AG08395 (cell line): ENCODE measurements at places on chromosomes 16 and 17.

DNA sequence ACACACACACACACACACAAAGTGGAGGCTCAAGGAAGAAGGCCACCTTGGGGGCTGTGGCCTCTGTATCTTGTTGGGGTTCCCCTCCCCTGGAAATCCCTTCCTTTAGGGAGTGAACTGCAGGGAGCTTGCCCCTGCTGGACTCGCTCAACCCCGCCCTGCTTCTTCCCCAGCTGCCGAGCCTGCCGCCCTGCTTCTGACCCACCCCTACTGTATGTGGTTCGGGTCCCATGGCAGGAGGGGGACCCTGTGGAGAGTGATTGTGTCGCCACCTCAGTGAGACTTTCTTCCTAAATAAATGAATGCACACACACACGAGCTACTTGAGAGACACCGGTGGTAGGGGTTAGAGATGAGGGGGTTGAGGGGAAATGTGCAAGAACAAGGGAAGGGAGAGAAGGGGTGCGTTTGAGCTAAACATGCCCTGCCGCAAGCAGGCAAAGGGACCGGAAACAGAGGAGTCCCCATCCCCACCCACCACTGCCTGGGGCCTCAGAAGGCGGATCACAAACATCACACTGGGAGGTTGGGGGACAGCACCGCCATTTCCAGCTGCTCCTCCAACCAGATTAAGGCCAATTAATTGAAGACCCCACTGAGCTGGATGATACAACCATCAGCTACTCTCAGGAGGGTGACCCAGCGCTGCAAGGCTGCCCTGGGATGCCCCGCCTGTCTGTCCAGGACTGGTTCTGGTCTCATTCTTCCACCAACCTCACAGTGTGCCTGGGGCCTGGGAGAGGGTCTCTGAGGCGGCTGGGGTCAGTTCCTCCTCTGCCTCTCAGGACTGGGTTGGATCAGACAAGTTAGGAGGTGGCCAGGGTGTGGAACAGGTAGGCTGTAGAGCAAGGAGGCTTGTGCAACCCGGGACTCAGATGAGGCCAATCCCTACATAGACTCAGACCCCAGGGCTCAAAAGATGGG, 98.9 kb downstream of the SDK2 start:
- no peak for DNase-seq

- no peak for DNase-seq
These were observed 88.7 kb downstream of the BMERB1 start for GRCh38 chr16:15523092-15523541.

GRCh38 chr17:13194887-13195286, 177.1 kb upstream of the ELAC2 start:
- no peak for DNase-seq

GRCh38 chr16:84785843-84786581, 33.8 kb upstream of the CRISPLD2 start:
- DNase-seq = peak; percentile 10

GRCh38 chr17:48738803-48739526, 10.4 kb upstream of the HOXB13 start:
- DNase-seq = no peak

- no peak for DNase-seq
These were observed 76.0 kb downstream of the CREBBP start for GRCh38 chr16:3804426-3805016.

GRCh38 chr16:23826528-23827045, 9.2 kb upstream of the PRKCB start:
- DNase-seq = no peak

GRCh38 chr16:82092711-82093110, 57.7 kb downstream of the HSD17B2 start:
- DNase-seq = peak; percentile 40

- DNase-seq = no peak
These were observed 2.6 kb downstream of the EXOC3L1 start for GRCh38 chr16:67187175-67187890.

DNA sequence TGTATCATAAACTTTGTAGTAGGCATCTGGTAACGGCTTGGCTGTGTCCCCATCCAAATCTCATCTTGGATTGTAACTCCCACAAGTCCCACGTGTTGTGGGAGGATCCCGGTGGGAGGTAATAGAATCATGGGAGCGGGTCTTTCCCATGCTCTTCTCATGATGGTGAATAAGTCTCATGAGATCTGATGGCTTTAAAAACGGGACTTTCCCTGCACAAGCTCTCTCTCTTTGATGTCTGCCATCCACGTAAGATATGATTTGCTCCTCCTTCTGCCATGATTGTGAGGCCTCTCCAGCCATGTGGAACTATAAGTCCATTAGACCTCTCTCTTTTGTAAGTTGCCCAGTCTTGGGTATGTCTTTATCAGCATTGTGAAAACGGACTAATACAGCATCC, 248.7 kb downstream of the SNX29 start:
- DNase-seq = no peak

DNA sequence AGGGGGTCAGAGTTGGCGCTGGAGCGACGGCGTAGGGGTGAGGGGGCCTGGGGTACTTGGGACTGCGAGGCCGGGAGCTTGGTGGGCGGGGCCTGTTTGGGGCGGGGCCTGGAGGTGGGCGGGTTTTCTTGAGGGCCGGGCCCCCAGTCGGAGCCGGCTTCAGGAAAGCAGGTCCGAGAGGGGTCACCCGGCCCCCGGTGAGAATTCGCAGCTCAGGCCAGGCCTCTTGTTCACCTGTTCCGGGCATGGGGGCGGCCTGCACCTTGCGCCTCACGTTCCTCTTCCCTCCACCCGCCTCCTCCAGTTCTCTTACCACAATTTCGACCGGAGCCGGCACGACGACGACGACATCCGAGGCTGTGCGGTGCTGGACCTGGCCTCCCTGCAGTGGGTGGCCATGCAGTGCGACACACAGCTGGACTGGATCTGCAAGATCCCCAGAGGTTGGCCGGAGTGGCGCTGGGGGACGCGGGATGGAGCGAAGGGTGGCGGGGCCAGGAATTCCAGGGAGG, 52.5 kb downstream of the MRC2 start:
- DNase-seq = no peak

DNA sequence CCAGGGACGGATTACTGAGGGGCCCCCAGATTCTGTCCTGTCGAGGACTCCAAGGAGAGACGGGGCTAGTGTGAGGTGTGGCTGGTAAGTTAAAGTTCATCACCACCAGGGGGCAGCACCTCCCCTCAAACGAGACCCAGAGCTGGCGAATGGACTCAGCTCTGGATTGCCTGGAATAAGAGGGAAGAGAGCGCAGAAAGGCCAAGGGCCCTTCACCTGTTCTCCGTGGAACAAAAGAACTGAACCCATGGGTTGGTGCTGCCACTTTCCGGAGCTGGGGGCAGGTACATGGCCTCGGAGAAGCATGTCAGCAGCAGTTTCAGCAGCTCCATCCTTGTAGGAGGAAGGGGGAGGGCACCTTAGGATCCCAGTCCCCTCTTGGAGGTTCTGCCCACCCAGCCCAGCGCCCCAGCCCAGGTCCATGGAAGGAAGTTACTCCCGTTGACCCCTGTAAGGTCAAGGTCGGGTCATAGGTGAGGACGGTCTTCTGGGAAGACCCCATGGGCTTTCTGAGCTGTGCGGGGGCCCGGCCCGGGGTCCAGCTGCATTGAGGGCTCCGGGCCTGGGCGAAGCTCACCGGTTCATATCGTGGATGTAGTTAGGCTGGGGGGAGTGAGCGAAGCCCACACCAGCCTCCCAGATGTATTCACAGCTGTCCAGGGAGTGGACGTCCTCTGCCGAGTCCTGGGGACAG, 10.8 kb downstream of the HID1 start:
- DNase-seq = peak; percentile 94

- peak; percentile 57 for DNase-seq
These were observed 96.4 kb upstream of the SHISA6 start for GRCh38 chr17:11144358-11145233.

DNA sequence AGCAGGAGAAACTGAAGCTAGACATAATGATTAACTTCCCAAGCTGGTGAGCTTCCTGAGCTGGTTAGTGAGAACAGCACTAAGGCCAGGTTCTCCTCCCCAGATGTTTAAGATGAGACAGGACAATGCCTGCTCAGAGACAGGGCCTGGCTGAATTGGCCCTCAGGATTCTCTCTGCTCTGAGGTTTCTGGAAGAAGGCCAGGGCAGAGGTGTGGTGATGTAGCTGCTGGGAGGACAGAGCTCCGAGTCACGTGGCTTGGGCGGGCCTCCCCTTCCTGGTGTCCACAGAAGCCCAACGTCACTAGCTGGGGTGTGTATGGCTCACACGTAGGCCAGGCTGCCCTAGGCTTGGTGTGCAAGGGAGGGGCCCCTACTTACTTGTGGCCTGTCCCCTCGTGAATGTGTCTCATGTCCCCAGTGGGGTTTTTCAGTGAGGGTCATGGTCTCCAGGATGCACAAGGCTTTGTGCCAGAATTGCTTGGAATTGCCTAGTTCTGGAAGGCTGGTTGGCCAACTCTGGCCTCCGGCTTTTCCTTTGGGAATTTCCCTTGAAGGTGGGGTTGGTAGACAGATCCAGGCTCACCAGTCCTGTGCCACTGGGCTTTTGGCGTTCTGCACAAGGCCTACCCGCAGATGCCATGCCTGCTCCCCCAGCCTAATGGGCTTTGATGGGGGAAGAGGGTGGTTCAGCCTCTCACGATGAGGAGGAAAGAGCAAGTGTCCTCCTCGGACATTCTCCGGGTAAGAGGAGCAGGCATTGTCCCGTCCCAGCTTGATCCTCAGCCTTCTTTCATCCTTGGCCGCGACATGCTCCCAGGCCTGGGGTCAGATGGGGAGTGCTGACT, 3.4 kb downstream of the NOD2 start:
- peak; percentile 85 for DNase-seq

GRCh38 chr16:5653041-5653440, 555.4 kb upstream of the EEF2KMT start:
- no peak for DNase-seq

DNA sequence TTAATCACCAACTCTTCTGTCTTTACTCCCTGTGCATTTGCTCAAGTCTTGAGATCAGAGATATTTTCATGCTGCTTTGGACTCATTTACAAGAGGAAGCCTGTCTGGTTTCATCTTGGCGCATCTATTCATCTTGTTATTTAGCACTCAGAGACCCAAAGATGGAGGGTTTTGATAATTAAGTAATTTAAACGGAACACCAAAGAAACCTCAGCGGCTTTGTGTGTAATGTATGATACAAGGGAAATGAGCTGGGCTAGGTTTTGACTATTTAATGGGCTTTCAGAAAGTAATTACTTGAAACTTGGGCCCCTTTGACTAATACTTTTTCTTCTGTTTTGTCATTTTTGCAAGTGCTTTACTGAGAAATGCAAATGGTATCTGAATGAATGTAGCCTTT, 66.2 kb upstream of the CACNG3 start:
- no peak for DNase-seq

DNA sequence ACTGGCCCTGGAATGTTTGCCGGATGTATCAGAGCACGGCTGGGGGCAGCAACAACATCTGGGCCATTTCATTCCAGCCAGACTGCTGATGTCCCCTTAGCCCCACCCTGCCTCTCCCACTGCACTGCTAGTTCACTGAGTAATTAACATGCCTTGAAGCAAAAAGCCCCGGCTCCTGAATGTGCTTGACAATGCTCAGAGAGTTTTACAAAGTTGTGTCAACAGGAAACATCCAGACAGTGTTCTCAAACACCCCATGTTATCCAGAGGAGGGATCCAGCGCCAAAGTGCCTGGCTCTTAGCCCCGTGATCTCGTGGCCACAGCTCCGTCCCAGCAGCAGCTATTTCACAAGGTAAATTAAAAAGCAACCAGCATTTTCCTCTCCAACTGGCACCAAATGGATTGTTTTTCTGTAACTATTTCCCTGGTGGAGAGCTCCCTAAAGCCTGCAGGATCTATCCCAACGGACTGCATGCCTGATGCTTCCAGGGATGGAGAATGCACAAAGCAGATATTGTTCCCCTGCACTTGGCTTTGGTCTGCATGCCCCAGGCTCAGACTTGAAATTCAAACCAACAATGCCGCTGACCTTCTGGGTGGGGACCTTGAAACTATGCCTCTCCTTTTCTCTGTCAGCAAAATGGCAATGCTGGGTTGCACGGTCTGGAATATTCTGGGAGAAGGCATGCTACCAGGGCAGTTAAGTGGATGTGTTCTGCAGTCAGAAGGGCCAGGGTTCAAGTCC, 115.6 kb upstream of the CDH5 start:
- DNase-seq = peak; percentile 46

DNA sequence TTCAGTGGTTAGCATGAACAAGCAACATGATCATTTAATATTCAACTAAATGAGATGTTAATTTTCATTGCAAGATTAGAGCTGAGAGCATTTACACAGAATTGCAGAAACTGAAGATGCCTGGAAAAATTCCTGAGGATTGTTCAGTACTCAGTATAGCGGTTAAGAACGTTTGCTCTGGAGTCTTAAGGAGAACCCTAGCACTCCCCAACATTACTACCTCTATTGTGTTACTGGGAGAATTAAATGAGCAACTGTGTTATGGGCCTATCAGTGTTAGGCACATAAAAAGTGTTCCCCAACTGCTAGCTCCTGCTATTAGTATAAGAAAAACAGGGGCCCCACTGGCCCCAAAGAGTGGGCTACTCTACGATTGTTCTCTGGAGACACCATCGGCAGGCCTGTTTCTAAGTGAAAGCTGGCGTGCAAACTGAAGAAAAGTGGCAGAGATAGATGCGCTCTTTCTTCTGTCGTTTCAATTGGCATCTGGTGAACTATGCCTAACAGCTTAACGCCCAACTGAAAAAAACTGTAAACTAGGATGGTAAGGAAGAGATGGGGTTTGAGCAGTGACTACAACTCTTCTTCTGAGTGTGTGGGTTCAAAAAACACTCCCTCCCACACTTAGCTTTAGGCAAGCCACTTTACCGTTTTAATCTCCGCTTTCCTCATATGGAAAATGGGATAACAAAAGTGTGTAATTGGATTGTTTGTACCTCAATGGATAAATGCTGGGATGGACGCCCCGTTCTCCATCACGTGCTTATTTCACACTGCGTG, 1.3 kb downstream of the CDR2 start:
- DNase-seq = no peak

DNA sequence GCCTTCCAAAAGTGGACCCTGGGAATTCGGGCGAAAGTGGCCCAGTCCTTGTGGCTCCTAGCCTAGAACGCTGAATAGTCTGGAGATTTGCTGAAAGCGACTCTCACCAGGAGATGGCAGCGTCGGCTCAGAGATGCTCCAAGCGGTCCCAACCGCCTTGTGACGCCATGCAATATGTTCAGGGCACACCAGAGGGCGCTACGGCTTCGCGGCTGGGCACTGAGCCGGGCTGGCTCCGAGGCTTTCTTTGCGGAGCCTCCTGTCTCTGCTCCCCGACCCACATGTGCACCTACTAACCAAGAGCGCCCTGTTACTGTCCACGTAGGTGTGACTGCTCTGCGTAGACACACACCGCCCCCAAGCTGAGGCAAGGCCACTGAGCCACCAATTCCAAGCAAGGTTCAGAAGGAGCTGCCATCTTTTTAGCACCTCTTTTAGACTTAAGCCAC, 36.9 kb downstream of the SYCE1L start:
- peak; percentile 91 for DNase-seq

DNA sequence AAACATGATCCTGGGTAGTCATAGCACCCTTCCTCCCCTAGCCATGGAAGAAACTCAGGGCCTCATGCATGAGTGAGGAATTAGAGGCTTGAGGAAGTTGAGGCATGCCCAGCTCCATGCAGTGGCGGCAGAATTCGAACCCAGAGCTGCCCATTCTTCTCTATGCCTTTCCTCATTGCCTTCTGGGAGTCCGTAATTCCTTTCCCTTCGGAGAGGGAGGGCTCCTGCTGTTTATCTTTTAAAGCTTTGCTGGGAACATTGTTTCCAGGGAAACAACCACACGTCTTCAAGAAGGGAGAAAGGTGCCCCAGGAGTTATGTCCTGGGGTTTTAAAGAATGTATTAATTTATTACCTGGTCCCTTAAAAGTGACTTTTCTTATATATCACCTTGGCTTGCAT, 8.5 kb downstream of the CRISPLD2 start:
- no peak for DNase-seq

GRCh38 chr16:86313631-86314030, 196.7 kb upstream of the FOXF1 start:
- no peak for DNase-seq
